ENCODE measurements at places on chromosomes 11 and 22.

DNA sequence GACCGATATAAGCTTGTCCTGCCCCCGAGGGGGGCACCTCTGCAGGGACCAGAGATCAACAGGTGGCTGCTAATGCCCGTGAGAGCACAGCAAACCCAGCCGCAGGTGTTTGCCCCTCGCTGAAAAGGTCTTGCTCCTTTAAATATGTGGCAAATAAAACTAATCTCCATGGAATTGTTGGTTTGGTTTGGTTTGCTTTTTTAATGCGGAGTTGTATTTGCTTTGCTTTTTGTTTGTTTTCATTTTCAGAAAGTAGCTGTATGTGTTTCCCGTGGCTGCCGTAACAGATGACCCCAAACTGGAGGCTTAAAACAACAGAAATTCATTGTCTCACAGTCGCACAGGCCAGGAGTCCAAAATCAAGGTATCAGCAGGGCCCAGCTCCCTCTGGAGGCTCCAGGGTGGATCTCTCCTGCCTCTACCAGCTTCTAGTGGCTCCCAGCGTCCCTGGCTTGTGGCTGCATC is 93.0 kb downstream of the CELSR1 start:
- DNase-seq: no peak

DNA sequence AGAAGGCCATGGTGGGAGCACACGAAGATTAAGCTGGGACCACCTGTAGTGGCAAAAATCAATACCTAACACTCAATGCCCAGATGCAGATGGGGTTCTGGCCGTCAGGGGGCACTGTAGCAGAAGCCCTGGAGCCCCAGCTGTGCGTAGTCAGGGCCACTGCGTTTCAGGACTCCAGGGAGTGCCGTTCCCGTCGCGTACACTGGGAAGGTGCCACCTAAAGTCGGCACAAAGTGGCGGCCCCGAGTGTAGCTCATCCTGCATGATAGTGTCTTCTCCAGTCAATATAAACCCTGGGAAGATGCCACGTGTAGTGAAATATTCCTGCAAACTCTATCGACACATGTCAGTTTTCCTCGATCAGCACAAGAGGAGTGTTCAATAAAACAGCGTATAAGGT is 123.8 kb upstream of the NTM start:
- no peak for DNase-seq

- DNase-seq: no peak
These were observed 41.8 kb upstream of the DLAT start for GRCh38 chr11:111983187-111983986.

GRCh38 chr11:116217006-116217405 is 555.8 kb downstream of the BUD13 start:
- no peak for DNase-seq

GRCh38 chr11:120660024-120660565 is 148.5 kb downstream of the GRIK4 start:
- DNase-seq: peak; percentile 4

GRCh38 chr11:122815900-122816299 is 22.4 kb upstream of the CRTAM start:
- DNase-seq: no peak

GRCh38 chr11:58075781-58076180 is 45.0 kb downstream of the OR6Q1 start:
- no peak for DNase-seq

DNA sequence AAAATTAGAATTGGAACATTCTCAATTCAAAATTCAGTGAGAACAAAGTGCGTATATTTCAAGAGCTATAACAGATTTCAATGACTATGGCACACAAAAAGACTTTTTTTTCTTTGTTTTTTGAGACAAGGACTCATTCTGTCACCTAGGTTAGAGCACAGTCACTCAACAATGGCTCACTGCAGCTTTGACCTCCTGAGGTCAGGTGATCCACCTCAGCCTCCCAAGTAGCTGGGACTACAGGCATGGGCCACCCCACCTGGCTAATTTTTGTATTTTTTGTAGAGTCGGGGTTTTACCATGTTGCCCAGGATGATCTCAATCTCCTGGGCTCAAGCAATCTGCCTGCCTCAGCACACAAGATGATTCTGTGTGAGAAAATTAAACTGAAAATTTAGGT is 51.5 kb downstream of the PIK3C2A start:
- no peak for DNase-seq

GRCh38 chr22:40753114-40753513 is 66.0 kb downstream of the SLC25A17 start:
- DNase-seq: no peak

GRCh38 chr11:20163783-20164481 is 3.7 kb upstream of the DBX1 start:
- DNase-seq: no peak

DNA sequence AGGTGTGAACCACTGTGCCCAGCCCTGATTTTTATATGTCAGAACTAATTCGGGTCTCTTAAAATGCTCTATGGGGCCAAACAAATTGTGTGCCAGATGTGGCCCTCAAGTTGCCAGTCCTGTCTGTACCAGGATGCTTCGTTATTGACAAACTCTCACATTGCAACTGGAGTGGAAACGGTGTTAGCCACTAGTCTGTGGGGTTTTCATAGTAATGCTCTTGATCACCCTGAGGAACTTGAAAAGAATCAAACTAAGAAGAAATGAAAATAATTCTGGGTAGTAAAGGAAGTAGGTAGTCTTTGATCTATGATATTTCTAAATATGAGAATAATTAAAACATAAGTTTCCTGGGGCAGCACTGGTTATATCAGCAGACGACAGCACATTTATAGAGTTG is 67.3 kb upstream of the ADSL start:
- DNase-seq: no peak

GRCh38 chr11:15801616-15802015 is 554.7 kb downstream of the SOX6 start:
- DNase-seq: no peak

DNA sequence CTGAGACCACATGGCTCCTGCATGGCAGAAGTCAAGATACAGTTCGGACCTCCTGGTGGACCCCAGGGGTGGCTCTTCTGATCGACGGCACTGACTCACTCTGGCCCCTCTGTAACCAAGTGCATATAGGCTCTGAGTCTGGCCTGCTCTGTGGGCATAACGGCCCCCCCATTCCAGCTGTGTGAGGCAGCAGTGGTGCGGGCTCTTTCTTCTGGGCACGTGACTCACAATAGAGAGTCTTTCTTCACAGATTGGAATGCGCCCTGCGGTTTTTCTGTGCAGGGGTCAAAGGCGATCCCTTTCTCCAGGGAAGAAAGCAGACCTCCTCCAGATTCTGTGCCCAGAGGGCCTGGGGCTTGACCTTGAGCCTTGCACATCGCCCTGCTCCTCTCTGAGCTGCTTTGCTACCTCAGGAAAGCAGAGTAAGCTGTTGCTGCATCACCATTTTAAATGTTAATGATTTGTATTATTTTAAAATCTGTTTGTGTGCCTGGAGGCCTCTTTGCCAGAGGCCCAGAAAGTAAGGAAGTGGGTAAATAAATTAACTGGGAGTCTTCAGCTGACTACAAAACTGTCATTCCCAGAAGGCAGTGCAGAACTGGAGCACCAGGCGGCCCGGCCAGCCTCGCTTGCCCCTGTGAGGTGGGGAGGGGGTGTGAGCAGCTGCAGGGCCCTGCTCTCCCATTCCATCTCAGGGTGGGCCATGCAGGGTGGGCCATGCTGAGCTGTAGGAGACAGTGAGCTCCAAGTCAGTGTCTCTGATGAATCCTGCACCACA is 199.0 kb downstream of the GRIK4 start:
- peak; percentile 65 for DNase-seq
